ENCODE measurements at places on chromosomes 1 and 21.

GRCh38 chr1:153963850-153964331 lies 554 bp upstream of the SLC39A1 start:
- no peak for DNase-seq

DNA sequence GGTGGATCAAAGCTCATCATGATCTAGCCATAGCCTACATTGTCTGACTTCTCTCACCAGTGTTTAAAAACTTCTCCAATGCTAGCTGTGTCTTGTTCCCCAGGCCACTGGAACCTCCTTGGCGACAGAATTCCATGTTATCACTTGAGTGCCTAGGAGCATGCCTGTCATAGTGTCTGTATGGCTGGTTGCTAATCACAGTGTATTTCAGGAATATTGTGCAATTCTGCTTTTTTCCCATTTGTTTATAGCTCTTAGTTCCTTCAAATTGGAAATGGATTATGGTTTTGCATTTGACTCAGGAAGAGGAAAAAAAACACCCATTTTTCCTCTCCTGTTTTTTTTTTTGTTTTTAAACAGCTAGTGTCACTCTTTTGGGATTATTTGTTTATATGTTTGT lies 25.5 kb downstream of the ROR1 start:
- DNase-seq: no peak

- no peak for DNase-seq
These were observed 60.9 kb downstream of the SIPA1L2 start for GRCh38 chr1:232568906-232569553.

DNA sequence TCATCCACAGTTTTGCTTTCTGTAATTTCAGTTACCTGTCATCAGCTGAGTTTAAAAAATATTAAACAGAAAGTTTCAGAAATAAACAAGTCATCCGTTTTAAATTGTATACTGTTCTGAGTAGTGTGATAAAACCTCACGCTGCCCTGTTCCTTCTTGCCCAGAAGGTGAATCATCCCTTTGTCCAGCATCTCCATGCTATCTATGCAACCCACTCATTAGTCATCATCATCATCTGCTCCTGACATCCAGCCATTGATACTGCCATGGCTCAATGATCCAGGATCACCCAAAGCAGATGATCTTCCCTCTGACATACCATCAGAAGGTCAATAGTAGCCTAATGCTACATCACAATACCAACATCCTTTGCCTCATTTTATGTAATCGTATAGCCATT lies 198.3 kb downstream of the SLC44A5 start:
- no peak for DNase-seq

- no peak for DNase-seq
These were observed 109.6 kb upstream of the BMP8A start for GRCh38 chr1:39381839-39382238.

GRCh38 chr1:110615548-110616130 lies 9.5 kb upstream of the KCNA2 start:
- no peak for DNase-seq

DNA sequence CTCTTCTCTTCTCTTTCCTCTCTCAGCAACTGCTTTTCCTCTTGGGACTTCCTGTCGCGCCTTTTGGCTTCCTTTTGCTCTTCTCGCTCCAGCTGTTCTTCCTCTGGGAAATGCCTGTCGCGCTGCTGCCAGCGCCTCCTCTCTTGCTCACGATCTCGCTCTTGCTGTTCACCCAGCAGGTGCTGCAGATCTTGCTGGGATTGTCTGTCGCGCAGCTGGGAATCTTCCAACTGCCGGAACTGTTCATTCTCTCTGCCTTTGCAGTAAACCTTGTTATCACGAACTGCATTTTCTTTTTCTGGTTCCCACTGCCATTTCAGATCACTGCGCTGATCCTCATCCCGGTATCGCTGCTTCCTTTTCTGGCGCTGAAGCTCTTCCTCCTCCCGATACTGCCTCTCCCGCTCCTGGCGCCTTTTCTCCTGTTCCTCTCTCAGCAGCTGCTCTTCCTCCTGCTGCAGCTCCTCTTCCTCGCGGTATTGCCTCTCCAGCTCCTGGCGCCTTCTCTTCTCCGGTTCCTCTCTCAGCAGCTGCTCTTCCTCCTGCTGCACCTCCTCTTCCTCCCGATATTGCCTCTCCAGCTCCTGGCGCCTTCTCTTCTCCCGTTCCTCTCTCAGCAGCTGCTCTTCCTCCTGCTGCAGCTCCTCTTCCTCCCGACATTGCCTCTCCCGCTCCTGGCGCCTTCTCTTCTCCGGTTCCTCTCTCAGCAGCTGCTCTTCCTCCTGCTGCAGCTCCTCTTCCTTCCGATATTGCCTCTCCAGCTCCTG lies 5.8 kb downstream of the TCHH start:
- DNase-seq: no peak

DNA sequence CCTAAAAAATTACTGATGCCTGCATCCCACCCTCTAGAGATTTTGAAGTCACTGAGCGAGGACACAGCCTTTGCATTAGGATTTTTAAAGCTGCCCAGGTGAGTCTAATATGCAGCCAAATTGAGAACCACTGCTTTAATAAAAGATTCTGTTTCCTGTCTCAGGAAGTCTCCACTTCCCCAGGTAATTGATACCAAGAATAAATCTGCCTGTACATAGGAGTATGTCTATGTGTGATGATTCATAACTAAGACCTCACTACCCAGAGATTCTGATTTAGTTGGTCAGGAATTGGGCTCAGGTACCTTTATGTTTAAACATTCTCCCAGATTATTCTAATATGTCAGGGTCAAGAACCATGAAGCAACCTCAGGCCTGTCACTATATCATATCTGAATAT lies 108.8 kb upstream of the ARTN start:
- no peak for DNase-seq

DNA sequence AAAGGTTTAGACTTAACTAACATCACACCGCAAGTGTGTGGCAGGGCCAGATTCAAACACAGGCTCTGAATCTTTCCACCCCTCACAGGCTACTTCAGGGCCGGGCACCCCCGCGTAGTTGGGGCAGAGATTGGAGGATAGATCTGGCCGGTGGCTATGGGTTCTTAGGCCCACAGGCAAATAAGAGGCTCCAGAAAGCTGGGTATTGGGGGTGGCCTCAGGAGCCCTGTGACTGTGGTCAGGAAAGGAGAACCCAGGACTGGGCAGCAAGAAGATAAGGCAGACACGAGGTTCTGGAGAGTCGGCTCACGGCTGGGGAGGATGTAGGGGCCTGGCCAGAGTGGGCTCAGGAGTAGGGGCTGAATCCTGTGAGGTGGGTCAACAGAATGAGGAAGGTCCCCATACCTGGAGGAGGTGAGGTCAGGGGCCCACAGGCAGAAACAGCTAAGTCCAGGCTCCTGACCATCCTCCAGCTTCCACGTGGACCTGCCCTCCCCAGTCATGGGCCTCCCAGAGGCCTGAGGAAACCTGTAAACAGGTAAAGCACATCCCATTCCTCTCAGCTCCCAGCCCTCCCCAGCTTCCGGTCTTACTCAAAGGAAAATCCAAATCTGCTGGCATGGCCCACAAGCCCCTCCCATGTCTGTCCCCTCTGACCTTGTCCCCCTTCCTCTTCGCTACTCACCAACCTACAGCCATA lies 306.2 kb downstream of the MATN1 start:
- DNase-seq: no peak

DNA sequence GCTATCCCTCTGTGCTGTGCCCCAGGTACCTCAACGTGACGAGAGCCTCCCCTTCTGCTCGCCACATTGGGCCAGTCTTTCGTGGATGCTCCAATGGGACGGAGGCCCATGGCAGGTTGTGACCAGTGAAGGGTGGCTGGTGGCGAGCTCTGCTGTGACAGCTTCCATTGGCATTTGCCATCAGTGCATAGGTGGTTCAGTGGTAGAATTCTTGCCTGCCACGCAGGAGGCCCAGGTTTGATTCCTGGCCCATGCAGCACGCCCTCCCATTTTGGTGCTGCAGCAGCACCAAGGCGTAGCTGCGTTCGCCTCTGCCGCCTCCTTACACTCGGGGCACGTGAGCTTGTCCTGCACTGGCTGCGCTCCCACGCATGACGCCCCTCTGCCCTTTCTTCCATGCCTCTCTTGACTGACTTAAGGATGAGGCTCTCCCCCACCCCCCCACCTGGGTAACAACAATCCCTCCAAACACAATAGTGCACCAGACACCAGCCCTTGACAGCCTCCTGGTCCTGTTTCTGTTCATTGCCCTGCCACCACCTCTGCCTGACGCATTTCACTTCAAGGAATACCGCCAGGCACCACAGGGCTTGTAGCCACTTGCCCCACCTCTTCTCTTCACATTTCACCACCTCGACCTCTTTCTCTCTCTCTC lies 24.7 kb upstream of the FCGR2A start:
- DNase-seq: no peak

GRCh38 chr1:208807446-208808127 lies 563.4 kb upstream of the PLXNA2 start:
- no peak for DNase-seq

DNA sequence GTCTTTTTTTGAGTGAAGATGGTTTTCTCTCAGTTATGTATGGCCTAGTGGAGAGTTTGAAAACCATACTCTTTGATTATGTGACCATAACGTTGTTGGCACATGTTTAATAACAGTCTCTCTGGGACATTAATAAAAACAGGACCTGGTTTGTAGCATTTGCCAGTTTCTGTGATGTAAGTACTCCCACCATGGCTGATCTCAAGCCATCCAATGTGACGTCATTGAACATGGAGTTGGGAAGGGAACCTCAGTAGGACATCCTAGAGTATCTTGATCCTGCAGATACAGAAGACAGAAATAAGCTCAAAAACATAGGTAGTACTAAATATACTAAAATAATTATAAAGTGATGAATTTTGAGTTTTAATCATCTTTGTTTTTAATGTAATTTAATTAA lies 107.0 kb downstream of the ACTL8 start:
- no peak for DNase-seq

- no peak for DNase-seq
These were observed 1069.4 kb upstream of the ADGRL2 start for GRCh38 chr1:80731241-80731894.

GRCh38 chr1:113813218-113813617 lies 942 bp upstream of the RSBN1 start:
- no peak for DNase-seq

- DNase-seq: no peak
These were observed 503.2 kb upstream of the CAMK1G start for GRCh38 chr1:209080170-209080781.

GRCh38 chr21:31110430-31110829 lies 72.2 kb upstream of the KRTAP19-8 start:
- no peak for DNase-seq

GRCh38 chr1:203186446-203187303 lies at the start of gene CHI3L1:
Gene CHI3L1 (minus strand): TSS chr1:203186704. CDS start chr1:203186623, 81 bp downstream.
- no peak for DNase-seq

DNA sequence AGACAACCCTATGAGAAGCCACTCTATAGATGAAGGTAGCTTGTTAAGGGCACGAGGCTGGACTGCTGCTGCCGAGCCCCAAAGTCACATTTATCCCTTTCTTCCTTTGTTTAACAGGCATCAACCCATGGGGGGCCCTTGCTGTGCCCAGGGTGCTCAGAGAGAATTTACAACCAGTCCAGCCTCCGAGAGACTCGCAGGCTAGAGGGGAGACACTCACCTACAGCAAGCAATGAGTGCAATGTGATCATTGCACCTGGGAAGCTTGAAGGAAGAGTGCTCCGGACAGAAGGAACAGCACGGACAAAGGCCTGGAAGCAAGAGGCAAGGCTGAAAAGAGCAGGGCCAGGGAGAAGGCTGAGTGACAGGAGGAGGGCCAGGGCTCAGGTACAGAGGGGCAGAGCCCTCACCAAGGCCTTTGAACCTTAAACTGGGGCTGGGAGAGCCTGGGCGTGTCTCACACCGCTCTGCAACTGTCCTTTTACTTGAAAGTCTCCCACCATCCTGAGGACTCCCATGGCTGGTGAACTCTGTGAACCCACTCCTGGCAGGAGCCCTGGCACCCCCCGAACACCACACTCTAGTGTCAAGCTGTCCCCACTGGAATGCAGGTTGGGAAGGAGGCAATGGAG lies 27.3 kb downstream of the DMRTB1 start:
- no peak for DNase-seq

DNA sequence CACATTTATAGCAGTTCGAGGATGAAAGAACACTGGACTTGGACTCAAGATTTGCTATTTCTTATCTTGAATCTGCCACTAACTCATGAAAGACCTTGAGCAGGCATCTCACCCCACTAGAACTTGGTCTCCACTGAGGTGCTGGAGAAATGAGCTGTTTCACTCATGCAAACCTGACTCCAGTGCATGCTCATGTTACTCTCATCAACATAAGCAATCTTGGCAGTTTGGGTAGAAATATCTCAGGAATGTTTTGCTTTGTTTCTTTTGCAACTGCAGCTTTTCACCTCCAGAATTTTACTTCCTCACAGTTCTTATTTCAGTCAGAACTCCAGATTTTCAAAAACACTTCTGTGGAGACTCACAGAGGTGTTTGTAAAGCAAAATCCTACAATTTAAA lies 46.2 kb upstream of the DAB1 start:
- no peak for DNase-seq

DNA sequence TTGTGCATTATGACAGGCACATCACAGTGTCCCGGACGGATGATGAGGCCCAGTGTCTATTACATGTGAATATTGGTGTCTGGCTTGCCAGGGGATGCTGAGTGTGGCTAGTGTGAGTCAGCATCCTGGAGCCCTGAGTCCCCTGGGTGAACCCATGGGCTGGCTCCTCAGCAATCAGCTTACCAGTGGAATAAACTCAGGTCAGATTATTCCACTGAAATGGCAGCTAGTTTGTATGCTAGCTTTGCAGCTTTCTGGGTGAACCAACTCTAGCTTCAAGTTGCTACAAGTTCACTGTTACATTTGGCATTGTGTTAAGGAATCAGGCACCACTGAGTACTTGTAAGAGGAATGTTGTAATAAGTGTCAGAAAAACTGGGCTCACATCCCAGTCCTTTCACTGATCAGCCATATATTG lies 23.9 kb upstream of the RPTN start:
- no peak for DNase-seq

GRCh38 chr1:212108981-212109380 lies 73.4 kb downstream of the DTL start:
- DNase-seq: no peak

- no peak for DNase-seq
These were observed 23.1 kb downstream of the MPZL1 start for GRCh38 chr1:167744901-167745300.

- DNase-seq: no peak
These were observed 237.6 kb upstream of the DUSP10 start for GRCh38 chr1:221979444-221980032.

DNA sequence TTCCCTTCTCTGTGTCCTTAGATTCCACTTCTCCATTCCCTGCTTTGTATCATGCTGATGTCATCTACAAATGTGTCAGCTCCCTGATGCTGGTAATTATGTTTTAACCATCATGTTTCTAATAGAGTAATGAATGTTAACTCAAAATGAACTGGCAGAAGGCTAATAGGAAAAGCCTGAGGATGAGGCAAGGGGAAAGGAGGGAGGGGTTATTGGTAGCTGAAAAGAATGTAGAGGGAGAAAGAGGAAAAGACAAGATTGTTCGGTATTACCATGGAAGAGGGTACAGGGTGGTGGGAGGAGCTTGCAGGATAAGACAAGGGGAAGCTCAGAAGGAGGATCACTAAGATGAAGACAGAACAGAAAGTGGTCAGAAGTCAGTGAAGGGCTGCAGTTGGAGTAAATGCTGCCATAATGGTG lies 150.9 kb downstream of the ZC3H11B start:
- DNase-seq: no peak

- DNase-seq: no peak
These were observed 5.5 kb upstream of the PLEKHM2 start for GRCh38 chr1:15678578-15678977.

GRCh38 chr1:5873556-5873955 lies 118.7 kb downstream of the NPHP4 start:
- no peak for DNase-seq

All from stimulated activated CD4-positive, alpha-beta T cell treated with anti-CD3 and anti-CD28 coated beads, Interleukin-1b, Interleukin-23, amount 100 ng/mL, for 1 hour (primary cell).